Effector memory CD4-positive, alpha-beta T cell (primary cell): ENCODE measurements at places on chromosomes 7 and 10.

GRCh38 chr7:12373580-12374263, 29.9 kb downstream of the VWDE start:
- no peak for DNase-seq
- no peaks in the 10 kb centered on the region for H3K36me3 ChIP-seq
- H3K4me1 ChIP-seq = no peaks in the 10 kb centered on the region

- H3K4me1 ChIP-seq = no peaks in the 10 kb centered on the region
- no peak for DNase-seq
- no peak overlapping the region for H3K4me3 ChIP-seq
- H3K36me3 ChIP-seq = no peaks in the 10 kb centered on the region
Observed at GRCh38 chr10:1227510-1228402, 171.6 kb downstream of the WDR37 start.

- no peak overlapping the region for H3K4me3 ChIP-seq
- no peak overlapping the region for H3K27ac ChIP-seq
- H3K4me1 ChIP-seq = no peaks in the 10 kb centered on the region
Observed at GRCh38 chr7:134330974-134331373, 14.2 kb upstream of the SLC35B4 start.

- H3K27me3 ChIP-seq = no peaks in the 10 kb centered on the region
- H3K36me3 ChIP-seq = no peaks in the 10 kb centered on the region
- no peak overlapping the region for H3K4me3 ChIP-seq
Observed at GRCh38 chr7:140283472-140283871, 106.7 kb upstream of the KDM7A start.

- H3K27me3 ChIP-seq = no peaks in the 10 kb centered on the region
- DNase-seq = no peak
- no peak overlapping the region for H3K27ac ChIP-seq
- no peak overlapping the region for H3K4me3 ChIP-seq
- H3K36me3 ChIP-seq = no peaks in the 10 kb centered on the region
- peaks cover 14% of the 10 kb centered on the region for H3K4me1 ChIP-seq
Observed at GRCh38 chr7:2879354-2879753, 35.2 kb upstream of the GNA12 start.

GRCh38 chr7:41275255-41275654, 427.6 kb downstream of the INHBA start:
- H3K27ac ChIP-seq = no peak overlapping the region
- no peak overlapping the region for H3K4me3 ChIP-seq
- no peak for DNase-seq
- no peaks in the 10 kb centered on the region for H3K27me3 ChIP-seq
- H3K4me1 ChIP-seq = no peaks in the 10 kb centered on the region

DNA sequence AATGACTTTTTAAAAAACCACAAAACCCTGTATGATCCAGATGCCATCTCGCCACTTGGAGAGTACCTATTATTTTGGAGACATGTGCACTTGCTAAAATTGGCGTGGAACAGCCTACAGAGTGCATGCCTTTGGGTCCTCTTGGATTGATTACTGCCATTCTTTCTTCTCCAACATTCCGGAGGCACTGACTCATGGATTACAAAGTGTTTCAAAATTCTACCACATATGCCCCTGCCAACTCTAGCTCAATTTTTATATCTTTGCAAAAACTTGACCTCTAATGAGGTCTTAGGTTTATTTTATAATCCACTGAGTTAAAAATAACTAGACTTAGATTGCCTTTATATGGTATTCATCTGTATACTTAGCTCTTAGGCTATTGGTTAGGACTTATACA, 55.8 kb upstream of the KIF5B start:
- no peak overlapping the region for H3K27ac ChIP-seq
- H3K4me1 ChIP-seq = no peaks in the 10 kb centered on the region
- no peaks in the 10 kb centered on the region for H3K36me3 ChIP-seq

- no peak overlapping the region for H3K27ac ChIP-seq
- DNase-seq = no peak
Observed at GRCh38 chr10:34716958-34717357, 98.1 kb downstream of the PARD3 start.

- H3K27ac ChIP-seq = no peak overlapping the region
- H3K4me1 ChIP-seq = no peaks in the 10 kb centered on the region
- DNase-seq = no peak
Observed at GRCh38 chr10:98410135-98410743, 4.7 kb downstream of the PYROXD2 start.

- no peaks in the 10 kb centered on the region for H3K36me3 ChIP-seq
- no peaks in the 10 kb centered on the region for H3K4me1 ChIP-seq
- H3K4me3 ChIP-seq = no peak overlapping the region
- H3K27me3 ChIP-seq = no peaks in the 10 kb centered on the region
- no peak for DNase-seq
Observed at GRCh38 chr7:84647797-84648757, 453.5 kb upstream of the SEMA3A start.

GRCh38 chr7:120628251-120628650, 229.7 kb downstream of the TSPAN12 start:
- H3K4me1 ChIP-seq = no peaks in the 10 kb centered on the region
- no peaks in the 10 kb centered on the region for H3K27me3 ChIP-seq
- no peak overlapping the region for H3K27ac ChIP-seq
- no peaks in the 10 kb centered on the region for H3K36me3 ChIP-seq
- H3K4me3 ChIP-seq = no peak overlapping the region

DNA sequence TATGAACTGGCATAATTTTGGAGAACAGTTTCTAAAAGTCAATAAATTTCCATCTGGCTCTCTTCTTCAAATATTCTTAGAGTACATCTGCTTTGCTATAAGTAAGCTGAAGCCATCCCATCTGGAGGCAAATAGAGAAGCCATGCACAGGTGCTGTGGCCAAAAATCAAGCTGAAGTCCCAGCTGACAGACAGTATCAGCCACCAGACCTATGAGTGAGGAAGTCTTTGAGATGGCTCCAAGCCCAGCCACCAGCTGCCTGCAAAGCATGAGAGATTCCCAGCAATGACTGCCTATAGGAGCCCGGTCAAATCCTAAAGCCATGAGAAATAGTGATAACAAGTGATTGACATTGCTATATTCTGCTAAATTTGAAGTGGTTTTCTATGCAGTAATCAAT, 21.7 kb upstream of the PRSS58 start:
- peaks cover 4% of the 10 kb centered on the region for H3K27me3 ChIP-seq
- H3K4me1 ChIP-seq = no peaks in the 10 kb centered on the region
- no peak overlapping the region for H3K27ac ChIP-seq
- no peak for DNase-seq
- no peak overlapping the region for H3K4me3 ChIP-seq

GRCh38 chr7:105775580-105775979, 100.8 kb downstream of the ATXN7L1 start:
- no peak for DNase-seq
- no peak overlapping the region for H3K4me3 ChIP-seq
- H3K27me3 ChIP-seq = no peaks in the 10 kb centered on the region
- no peaks in the 10 kb centered on the region for H3K36me3 ChIP-seq
- no peak overlapping the region for H3K27ac ChIP-seq

GRCh38 chr10:35042783-35043182, 47.4 kb downstream of the CUL2 start:
- H3K27ac ChIP-seq = no peak overlapping the region
- DNase-seq = no peak
- no peaks in the 10 kb centered on the region for H3K27me3 ChIP-seq
- H3K4me1 ChIP-seq = no peaks in the 10 kb centered on the region
- no peak overlapping the region for H3K4me3 ChIP-seq

- H3K36me3 ChIP-seq = no peaks in the 10 kb centered on the region
- no peaks in the 10 kb centered on the region for H3K4me1 ChIP-seq
- DNase-seq = no peak
- H3K27ac ChIP-seq = no peak overlapping the region
- H3K4me3 ChIP-seq = no peak overlapping the region
Observed at GRCh38 chr7:1979591-1980560, 252.9 kb downstream of the MAD1L1 start.

GRCh38 chr7:130141161-130141883, 63.9 kb downstream of the TMEM209 start:
- H3K4me1 ChIP-seq = peaks cover 5% of the 10 kb centered on the region
- peak overlapping the region; percentile 37 for H3K27ac ChIP-seq
- no peak for DNase-seq
- peak overlapping the region; percentile 78 for H3K4me3 ChIP-seq
- H3K36me3 ChIP-seq = no peaks in the 10 kb centered on the region
- no peaks in the 10 kb centered on the region for H3K27me3 ChIP-seq

GRCh38 chr7:53485354-53485753, 449.9 kb downstream of the POM121L12 start:
- no peaks in the 10 kb centered on the region for H3K4me1 ChIP-seq
- H3K4me3 ChIP-seq = no peak overlapping the region
- no peaks in the 10 kb centered on the region for H3K36me3 ChIP-seq
- DNase-seq = no peak
- no peak overlapping the region for H3K27ac ChIP-seq

DNA sequence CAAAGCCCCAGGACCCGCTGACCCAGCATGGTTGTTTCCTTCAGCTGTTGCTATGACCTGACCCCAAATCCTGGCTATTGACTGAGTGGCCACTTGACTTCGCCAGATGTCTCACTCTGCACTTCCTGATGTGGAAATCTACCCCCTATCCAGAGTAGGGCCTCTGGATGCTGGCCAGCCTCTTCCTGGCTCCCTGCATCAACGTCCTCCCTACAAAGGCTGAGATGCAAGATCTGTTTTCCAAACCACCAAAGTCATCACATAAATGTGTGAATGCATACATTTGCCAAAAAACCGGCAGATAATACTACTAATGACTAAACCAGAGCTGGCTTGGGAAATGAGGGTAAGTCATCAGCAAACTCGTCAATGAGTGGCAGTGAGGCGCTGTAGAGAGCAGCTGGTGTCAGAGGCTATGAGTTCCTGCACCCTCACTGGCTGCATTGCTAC, 70.4 kb downstream of the PYROXD2 start:
- no peaks in the 10 kb centered on the region for H3K4me1 ChIP-seq
- no peaks in the 10 kb centered on the region for H3K36me3 ChIP-seq
- H3K4me3 ChIP-seq = no peak overlapping the region
- no peak for DNase-seq
- H3K27me3 ChIP-seq = no peaks in the 10 kb centered on the region

DNA sequence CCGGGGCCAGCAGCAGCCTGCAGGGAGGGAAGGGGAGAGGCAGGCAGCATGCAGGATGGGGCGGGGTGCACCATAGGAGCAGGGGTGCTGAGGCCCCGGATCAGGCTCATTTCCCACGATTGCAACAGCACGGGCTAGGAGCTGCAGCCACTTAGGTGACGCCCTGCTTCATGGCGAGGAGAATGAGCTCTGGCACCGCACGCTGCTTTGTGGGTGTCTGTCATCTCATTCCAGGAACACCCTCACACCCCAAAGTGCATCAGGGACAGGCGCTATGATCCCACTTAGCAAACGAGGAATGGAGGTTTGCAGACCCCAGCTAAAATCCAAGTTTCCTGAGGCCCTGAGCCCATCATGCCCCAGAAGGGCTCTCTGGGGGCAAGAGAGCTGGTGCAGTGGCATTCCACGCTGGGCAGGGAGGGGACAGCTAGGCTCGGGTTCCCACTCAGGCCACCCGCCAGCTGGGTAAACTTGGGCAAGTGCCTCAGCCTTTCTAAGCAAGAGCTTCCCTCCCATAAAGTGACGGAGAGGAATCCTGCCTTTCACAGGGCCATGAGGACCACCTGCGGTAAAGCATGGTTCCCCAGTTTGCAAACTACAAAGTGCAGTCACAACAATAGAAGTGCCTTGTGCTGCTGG, 9.3 kb downstream of the KCNH2 start:
- H3K4me3 ChIP-seq = no peak overlapping the region
- no peaks in the 10 kb centered on the region for H3K27me3 ChIP-seq
- DNase-seq = no peak
- no peak overlapping the region for H3K27ac ChIP-seq
- H3K36me3 ChIP-seq = no peaks in the 10 kb centered on the region

DNA sequence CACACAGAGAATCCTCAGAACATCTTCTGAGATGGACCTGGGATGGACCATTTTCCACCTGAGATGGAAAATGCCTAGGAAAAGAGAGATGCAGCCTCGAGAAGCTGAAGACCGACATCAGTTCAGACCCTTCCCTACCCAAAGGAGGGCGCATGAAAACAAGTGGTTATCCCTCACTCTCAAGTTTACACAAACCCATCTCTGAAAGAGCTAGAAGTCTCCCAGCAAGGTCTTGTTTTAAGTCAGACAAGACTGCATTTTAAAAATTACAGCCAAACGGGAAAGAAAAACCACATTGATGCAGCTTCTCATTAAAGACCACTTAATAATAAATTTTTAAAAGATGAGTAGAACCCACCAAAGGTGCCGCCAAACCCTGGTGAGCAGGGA, 1.3 kb downstream of the RAPGEF5 start:
- H3K27ac ChIP-seq = no peak overlapping the region
- H3K36me3 ChIP-seq = no peaks in the 10 kb centered on the region
- no peak for DNase-seq
- H3K4me1 ChIP-seq = no peaks in the 10 kb centered on the region
- H3K4me3 ChIP-seq = no peak overlapping the region

GRCh38 chr10:113356794-113357680, 195.8 kb upstream of the HABP2 start:
- no peak for DNase-seq
- H3K36me3 ChIP-seq = no peaks in the 10 kb centered on the region
- no peaks in the 10 kb centered on the region for H3K4me1 ChIP-seq
- H3K27me3 ChIP-seq = no peaks in the 10 kb centered on the region
- no peak overlapping the region for H3K4me3 ChIP-seq
- H3K27ac ChIP-seq = no peak overlapping the region

DNA sequence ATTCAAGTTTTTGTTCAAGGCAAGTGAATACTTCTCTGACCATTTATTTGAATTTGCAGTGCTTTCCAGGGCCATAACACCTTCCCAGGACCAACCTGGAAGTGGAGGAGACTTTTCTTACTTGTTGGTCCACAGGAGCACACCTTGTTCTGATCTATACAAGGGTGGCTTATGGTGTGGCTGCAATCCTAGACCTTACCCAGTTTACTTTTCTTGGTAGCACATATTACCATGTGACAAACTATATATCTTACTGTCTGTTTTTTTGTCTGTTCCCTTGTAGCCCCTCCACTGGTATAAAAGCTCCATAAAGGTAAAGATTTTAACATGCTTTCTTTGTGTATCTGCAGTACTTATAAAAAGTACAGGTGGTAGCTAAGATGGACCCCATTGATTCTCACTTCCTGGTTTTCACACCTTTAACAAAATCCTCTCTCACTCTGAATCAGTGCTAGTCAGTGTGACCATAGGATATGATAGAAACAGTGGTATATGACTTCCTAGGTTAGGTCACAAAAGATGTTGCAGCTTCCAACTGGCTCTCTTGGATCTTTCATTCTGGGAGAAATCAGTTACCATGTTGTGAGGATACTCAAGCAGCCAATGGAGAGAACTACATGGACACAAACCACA, 5.6 kb upstream of the ASB4 start:
- H3K36me3 ChIP-seq = no peaks in the 10 kb centered on the region
- no peak overlapping the region for H3K4me3 ChIP-seq
- no peak overlapping the region for H3K27ac ChIP-seq
- H3K27me3 ChIP-seq = no peaks in the 10 kb centered on the region

GRCh38 chr7:36651404-36651803, 72.9 kb downstream of the AOAH start:
- DNase-seq = no peak
- no peaks in the 10 kb centered on the region for H3K4me1 ChIP-seq
- H3K4me3 ChIP-seq = no peak overlapping the region
- no peaks in the 10 kb centered on the region for H3K36me3 ChIP-seq
- no peaks in the 10 kb centered on the region for H3K27me3 ChIP-seq

- DNase-seq = no peak
- no peaks in the 10 kb centered on the region for H3K27me3 ChIP-seq
- peaks cover 7% of the 10 kb centered on the region for H3K36me3 ChIP-seq
- H3K4me1 ChIP-seq = peaks cover 9% of the 10 kb centered on the region
- H3K4me3 ChIP-seq = peak overlapping the region; percentile 26
Observed at GRCh38 chr10:329361-330099, 194.3 kb downstream of the ZMYND11 start.
